MM.1S (cell line): ENCODE measurements at places on chromosomes 12 and 14.

GRCh38 chr12:68175557-68176061 lies 16.1 kb upstream of the IFNG start:
- peak; percentile 61 for DNase-seq

GRCh38 chr12:91361864-91362263 lies 179.2 kb upstream of the DCN start:
- peak; percentile 57 for DNase-seq

DNA sequence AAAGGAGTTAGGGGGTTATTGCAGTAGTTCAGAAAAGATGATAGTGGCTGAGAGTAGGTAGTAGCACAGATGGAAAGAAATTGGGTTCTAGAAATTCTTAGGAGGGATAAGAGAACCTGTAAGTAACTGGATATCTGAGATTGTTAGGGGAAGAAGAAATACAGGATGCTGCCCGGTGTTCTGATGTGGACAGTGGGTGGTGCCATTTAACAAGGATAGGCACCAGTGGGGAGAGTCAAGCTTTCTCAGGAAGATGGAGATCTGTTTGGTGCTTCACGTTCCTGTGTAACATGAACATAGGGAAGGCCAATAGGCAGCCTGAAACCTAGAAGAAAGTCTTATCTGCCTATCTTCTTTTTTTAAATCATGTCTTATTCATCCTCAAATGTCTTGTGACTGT lies 245.9 kb downstream of the NPAS3 start:
- DNase-seq = no peak

DNA sequence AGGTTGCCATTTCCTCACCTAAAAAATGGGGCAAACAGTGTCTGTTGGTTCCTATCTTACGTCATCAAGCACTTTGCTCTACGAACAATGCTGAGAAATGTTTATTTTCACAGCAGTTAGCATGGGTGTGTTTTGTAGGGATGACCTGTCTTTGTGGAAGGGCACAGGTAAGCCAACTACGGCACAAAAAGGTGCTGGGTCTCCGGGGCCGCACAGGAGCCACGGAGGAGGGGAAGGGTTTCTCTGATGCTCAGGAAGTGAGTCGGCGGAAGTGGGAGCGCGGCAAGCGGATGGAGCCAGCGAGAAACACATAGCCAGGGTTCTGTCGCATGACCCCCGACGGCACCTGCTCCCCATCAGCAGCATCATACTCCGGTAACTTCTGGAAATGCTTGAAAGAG lies 65.6 kb upstream of the TCL1B start:
- no peak for DNase-seq

GRCh38 chr12:130636370-130636769 lies 79.7 kb downstream of the RIMBP2 start:
- DNase-seq = no peak

DNA sequence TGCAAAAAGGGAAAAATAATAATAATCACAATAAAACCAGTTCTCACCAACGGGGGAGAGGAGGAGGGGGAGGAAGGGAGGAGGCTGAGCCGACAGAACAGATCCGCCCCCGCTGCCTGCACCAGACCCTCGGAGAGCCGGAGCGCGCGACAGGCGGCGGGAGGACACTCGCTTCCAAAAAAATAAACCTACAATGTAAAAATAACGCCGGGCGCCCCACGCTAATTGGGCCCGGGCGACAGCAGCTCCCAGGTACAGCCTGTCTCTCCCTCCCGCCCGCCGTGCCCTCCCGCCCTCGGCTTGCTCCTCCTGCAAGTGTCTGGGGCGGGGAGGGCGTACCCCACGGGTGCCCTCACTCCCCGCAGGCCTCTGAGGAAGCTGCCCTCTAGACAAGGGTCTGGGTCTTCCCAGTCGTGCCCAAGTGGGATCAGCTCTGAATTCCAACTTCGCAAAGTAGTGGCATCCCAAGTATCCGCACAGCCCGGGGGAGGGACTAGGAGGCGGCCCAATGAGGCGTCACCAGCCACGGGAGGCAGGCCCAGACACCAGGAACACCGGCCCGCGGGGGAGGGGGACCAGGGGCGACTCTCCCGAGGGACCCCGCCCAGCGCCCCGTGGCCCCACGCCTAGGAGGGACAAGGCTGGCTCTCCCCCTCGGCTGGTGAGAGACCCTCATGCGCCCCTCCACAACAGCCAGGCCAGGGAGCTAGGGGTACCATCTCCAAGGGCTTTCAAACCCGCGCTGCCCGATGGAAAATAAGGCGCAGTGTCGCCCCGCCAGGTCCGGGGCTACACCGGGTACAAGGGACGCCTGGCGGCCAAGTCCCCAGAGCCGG lies 1.0 kb downstream of the NCOR2 start:
- peak; percentile 55 for DNase-seq

GRCh38 chr12:52692254-52692653 lies 11.1 kb downstream of the KRT77 start:
- no peak for DNase-seq

- peak; percentile 45 for DNase-seq
Measured at GRCh38 chr12:108214486-108214885, 85.4 kb downstream of the WSCD2 start.

GRCh38 chr12:64824500-64825142 lies at the start of gene TBC1D30:
Gene TBC1D30, plus strand, starts transcription at chr12:64824647. Its CDS starts 233 bp downstream, at chr12:64824880.
- DNase-seq = peak; percentile 77

GRCh38 chr14:49679271-49679670 lies 8.7 kb downstream of the POLE2 start:
- no peak for DNase-seq

- no peak for DNase-seq
Measured at GRCh38 chr12:27915021-27915420, 57.5 kb downstream of the PTHLH start.

DNA sequence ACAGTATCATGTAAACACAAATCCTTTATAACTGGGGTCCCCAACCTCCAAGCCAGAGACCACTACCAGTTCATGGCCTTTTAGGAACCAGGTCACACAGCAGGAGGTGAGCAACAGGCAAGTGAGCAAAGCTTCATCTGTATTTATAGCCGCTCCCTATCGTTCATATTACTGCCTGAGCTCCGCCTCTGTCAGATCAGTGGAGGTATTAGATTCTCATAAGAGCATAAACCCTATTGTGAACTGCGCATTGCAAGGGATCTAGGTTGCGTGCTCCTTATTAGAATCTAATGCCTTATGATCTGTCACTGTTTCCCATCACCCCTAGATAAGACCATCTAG lies 49.9 kb downstream of the LRP6 start:
- DNase-seq = no peak

- DNase-seq = no peak
Measured at GRCh38 chr12:20350495-20350894, 17.8 kb upstream of the PDE3A start.

- DNase-seq = no peak
Measured at GRCh38 chr12:114397978-114398881, 7.7 kb downstream of the TBX5 start.

- no peak for DNase-seq
Measured at GRCh38 chr12:131835616-131836171, 7.5 kb downstream of the MMP17 start.

GRCh38 chr14:33556382-33557121 lies 394.3 kb downstream of the EGLN3 start:
- DNase-seq = no peak

DNA sequence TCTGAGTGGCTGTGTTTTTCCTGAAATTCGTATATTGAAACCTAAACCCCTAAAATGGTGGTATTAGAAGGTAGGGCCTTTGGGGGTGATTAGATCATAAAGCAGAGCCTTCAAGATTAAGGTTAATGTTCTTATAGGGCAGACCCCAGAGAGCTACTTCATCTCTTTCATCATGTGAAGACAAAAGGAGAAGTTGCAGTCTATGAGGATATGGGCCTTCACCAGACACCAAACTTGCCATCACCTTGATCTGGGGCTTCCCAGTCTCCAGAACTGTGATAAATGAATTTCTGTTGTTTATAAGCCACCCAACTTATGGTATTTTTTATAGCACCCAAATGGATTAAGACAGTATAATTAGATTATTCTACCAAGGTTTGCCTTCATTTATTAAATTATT lies 275.0 kb upstream of the ATP2B1 start:
- no peak for DNase-seq

DNA sequence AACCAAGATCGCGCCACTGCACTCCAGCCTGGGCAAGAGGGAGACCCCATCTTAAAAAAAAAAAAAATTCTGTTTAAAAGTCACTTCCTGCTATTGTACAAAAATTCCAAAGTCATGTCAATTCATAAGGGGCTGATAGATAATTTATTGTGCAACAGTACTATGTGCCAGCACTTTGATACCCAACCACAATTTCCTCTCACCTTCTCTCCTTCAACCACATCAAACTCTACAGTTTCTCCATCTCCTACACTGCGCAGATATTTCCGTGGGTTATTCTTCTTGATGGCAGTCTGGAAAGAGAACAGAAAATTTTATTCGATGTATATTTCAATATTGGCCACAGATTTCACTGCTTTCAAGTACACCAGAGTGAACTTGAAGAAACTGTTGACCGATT lies 7.6 kb downstream of the YBX3 start:
- no peak for DNase-seq

DNA sequence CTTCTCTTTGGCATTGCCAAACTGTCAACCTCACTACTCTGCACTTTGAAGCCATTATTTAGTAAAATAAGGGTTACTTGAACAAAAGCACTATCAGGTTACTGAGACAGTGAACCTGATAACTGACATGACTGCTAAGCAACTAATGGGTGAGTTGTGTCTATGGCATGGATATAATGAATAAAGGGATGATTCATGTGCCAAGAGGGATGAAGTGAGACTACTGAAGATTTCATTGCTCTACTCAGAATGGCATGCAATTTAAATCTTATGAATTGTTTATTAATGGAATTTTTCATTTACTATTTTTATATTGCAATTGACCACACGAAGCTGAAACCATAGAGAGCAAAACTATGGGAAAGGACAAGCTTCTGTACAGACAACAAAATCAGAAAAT lies 74.4 kb downstream of the CEP128 start:
- no peak for DNase-seq

GRCh38 chr12:6768990-6769389 lies 2.8 kb downstream of the PTMS start:
- no peak for DNase-seq

- no peak for DNase-seq
Measured at GRCh38 chr14:70448633-70449340, 3.2 kb upstream of the ADAM21 start.

DNA sequence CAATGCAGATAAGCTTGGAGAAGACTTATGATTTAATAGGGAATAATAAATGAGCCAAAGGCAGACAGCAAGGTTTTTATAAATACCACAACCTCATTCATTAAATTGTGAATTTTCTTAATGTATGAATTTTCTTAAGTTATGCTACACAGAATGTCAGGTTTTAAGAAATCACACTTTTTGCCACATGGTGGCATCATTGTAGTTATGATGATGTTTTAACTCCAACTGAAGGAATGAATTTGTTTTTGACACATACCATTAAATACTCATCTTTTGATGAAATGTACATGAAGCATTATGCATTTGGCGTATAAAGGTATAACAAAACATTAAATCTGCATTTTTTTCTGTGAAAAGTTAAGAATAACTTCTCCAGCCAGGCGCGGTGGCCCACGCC lies 524.1 kb upstream of the FBXO33 start:
- DNase-seq = peak; percentile 6

DNA sequence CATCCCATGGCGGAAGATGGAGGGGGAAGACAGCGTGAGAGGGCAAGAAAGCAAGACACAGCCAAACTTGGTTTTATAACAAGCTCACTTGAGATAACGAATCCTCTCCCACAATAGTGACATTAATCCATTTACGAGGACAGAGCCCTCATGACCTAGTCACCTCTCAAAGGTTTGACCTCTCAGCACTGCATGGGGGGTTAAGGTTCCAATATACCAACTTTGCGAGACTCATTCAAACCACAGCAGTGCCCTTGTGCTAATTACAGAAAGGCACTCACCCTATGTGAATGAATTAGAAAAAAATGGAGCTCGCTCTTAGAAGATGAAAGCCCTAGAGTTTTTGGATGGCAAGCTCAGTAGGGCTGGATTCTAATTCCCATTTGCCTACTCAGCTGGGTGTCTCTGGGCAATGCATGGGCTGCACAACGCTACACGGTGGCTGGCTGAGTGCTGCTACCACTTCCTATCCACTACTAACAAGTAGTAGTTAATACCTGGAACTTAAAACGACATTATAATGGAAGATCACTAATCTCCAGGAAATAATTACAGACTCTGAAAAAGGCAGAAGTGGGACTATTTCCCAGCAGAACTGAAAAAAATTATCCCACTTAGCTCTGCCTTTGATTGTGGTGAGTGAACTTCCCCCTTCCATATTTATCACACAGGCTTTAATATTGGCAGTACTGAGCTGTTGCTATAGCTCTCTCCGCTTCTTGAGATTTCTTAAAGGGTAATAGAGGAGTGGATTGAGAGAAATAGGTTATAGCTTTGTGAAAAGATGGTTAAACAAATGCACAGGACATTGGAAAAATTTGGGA lies 27.5 kb downstream of the TESPA1 start:
- DNase-seq = no peak

GRCh38 chr12:64102339-64102738 lies 119.8 kb downstream of the KICS2 start:
- no peak for DNase-seq

DNA sequence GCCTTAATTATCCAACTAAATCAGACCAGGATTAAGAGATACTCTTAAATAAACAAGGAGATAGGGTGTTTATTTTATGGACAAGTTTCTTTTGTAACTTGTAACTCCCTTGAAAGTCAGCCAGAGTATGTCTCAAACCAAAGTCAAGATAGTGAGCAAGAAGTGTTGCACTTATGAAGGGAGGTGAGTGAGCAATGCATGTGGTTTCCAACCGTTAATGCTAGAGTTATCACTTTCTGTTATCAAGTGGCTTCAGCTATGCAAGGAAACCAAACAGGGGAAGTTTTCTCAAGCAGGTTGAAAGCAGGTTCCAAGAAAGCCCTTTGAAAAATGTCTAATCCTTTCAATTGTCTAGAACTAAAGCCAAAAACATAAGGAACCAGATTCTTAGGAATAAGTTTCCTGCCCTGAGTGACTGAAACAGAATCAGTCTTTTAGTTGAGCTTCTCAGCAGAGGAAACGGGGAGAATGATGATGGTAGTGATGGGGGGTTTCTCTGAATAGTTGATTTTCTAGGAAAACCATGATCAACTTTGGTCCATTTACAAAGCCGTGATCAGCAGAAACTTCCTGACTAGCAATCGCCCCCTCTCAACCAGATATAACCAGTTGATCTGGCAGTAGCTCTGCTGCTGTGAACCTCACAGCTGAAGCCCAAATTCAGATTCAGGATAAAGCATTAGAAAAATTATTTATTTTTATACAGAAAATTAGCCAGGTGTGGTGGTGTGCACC lies 128.4 kb downstream of the DAD1 start:
- peak; percentile 26 for DNase-seq

- no peak for DNase-seq
Measured at GRCh38 chr14:74258764-74259035, 19.5 kb downstream of the VSX2 start.

GRCh38 chr12:62744551-62744950 lies 190.4 kb downstream of the PPM1H start:
- DNase-seq = no peak

DNA sequence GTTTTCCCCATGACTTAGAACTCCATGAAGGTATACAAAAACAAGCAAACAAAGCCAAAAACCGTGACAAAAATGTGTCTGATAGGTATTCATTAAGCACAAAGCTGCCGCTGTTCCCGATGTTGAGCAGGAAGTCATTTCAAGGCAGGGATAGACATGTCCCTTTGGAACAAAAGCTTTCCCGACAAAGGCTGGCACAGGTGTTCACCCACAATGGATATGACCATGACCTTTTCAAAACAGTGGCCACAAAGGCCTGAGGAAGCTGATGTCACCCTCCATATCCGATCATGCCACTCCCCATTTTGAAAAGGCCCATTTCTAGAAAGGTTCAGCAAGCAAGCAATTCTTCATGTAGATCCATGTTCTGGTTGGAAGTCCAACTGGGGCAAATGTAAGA lies 279.1 kb downstream of the BTG1 start:
- DNase-seq = no peak
